Right atrium auricular region (tissue), 2 donors: ENCODE measurements at places on chromosomes 16 and 17.

DNA sequence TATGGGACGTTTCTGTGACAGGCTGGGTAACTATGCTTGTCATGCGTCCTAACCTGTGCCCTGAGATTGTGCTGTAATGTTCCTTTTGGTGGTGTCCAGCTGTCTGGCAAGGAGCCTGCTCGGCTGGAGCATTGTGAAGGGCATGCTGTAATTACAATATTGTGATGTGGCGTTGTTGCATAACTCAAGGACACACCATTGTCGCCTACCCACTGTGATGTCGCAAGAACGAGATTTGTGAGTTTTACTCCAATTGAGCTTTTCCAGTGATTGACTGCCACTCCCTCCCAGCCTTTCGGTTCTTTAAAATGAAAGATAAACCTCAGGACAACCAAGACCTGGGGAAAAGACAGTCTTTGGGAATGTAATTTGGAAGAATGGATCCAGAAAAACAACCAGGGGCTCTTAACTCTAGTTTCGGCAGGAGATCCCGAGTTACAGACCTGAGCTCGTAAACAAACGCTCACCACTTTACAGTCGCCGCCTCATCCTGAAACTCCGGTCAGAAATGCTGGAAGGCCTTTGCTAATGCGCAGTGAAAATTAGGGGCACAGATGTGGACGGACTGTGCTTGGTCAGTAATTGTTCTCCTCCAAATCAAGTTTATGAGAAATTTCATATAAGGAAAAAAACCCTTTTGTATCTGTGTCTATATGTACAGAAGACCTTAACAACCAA, 1.3 kb downstream of the ZNF750 start:
- peak; percentile 75 for DNase-seq
- H3K36me3 ChIP-seq: no peaks in the 10 kb centered on the region
- H3K27me3 ChIP-seq: no peaks in the 10 kb centered on the region
- H3K27ac ChIP-seq: peak overlapping the region; percentile 8
- no peaks in the 10 kb centered on the region for H3K4me1 ChIP-seq

- H3K27ac ChIP-seq: no peak overlapping the region
- no peak overlapping the region for H3K4me3 ChIP-seq
- H3K36me3 ChIP-seq: no peaks in the 10 kb centered on the region
- H3K27me3 ChIP-seq: no peaks in the 10 kb centered on the region
- H3K4me1 ChIP-seq: no peaks in the 10 kb centered on the region
These were observed 100.9 kb downstream of the C16orf95 start for GRCh38 chr16:87216148-87216840.

GRCh38 chr16:67265834-67266233, 13.5 kb upstream of the PLEKHG4 start:
- no peaks in the 10 kb centered on the region for H3K36me3 ChIP-seq
- no peaks in the 10 kb centered on the region for H3K27me3 ChIP-seq
- no peak for DNase-seq
- no peaks in the 10 kb centered on the region for H3K4me1 ChIP-seq

GRCh38 chr16:87855852-87856715, 13.2 kb downstream of the SLC7A5 start:
- no peaks in the 10 kb centered on the region for H3K4me1 ChIP-seq
- DNase-seq: peak; percentile 73
- H3K27ac ChIP-seq: peak overlapping the region; percentile 87
- H3K27me3 ChIP-seq: no peaks in the 10 kb centered on the region

DNA sequence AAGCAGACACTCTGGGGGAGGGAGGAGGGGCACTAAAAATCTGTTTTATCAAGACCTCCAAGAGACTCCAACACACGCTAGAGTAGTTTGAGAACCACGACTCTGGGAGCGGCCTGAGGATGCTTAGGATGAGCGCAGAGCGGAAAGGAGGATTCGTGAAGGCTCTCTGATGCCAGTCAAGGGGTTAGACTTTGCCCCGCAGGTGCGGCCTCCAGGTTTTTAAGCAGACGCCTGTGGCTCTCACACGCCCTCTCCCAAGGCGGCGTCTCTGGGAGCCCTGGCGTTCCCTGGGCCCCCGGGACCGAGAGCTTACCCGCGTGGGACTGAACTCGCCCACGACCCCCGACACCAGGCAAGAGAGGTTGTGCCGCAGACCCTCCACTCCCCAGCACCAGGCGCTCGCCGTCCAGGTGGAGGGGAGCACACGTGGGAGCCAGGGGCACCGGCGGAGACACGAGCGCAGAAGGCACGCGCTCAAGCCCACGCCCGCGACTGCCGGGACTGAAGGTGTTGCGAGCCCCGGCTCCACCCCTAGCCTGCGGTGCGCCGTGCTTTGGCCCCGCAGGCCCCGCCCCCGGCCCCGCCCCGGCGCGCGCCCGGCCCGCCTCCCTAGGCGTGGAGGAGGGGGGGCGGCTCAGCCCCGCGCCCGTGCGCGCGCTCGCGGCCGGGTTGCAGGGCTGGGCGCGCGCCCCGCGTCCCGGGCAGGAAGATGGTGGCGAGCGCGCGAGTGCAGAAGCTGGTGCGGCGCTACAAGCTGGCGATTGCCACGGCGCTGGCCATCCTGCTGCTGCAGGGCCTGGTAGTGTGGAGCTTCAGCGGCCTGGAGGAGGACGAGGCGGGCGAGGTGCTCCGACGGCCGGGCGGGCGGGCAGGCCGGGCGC, at the start of gene XYLT2:
Gene XYLT2, plus strand, starts transcription at position 695 of the 881 bp plus-strand sequence. Its CDS starts 15 bp downstream, at position 710.
- no peaks in the 10 kb centered on the region for H3K27me3 ChIP-seq
- H3K27ac ChIP-seq: peak within 1 kb of the TSS; percentile 74
- H3K4me3 ChIP-seq: peak within 1 kb of the TSS; percentile 90

DNA sequence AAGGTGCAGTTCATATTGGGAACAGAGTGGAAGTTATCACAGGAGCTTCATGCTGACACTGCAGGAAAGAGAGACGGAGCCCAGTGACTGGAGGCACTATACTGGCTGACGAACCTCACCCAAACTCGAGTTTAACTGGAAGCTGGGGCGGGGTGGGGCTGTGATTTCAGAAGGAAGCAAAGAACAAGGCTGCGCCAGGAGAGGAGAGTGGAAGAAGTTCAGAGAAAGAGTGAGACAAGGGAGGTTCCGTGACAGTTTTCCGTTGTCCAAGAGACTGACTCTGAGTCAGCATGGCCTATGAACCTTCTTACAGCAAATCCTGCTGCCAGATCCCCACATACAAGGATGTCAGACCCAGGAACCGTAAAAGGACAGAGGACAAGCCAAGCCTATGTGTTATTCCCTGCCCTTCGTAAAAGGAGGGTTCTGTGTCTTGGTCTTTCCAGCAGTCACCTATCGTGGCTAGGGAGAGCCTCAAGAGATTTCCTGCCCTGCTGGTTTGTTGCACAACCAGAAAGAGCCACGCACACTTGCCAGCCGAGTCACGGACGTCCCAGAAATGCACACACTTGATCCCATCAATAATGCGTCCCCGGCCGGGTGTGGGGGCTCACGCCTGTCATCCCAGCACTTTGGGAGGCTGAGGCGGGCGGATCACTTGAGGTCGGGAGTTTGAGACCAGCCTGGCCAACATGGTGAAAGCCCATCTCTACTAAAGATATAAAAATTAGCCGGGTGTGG, 5.1 kb downstream of the PITPNA start:
- peaks cover 5% of the 10 kb centered on the region for H3K36me3 ChIP-seq
- no peak overlapping the region for H3K27ac ChIP-seq
- no peak for DNase-seq
- H3K4me3 ChIP-seq: no peak overlapping the region

GRCh38 chr16:50879873-50880695, 138.2 kb downstream of the CYLD start:
- no peaks in the 10 kb centered on the region for H3K4me1 ChIP-seq
- no peaks in the 10 kb centered on the region for H3K36me3 ChIP-seq
- no peaks in the 10 kb centered on the region for H3K27me3 ChIP-seq
- no peak overlapping the region for H3K4me3 ChIP-seq
- no peak overlapping the region for H3K27ac ChIP-seq

DNA sequence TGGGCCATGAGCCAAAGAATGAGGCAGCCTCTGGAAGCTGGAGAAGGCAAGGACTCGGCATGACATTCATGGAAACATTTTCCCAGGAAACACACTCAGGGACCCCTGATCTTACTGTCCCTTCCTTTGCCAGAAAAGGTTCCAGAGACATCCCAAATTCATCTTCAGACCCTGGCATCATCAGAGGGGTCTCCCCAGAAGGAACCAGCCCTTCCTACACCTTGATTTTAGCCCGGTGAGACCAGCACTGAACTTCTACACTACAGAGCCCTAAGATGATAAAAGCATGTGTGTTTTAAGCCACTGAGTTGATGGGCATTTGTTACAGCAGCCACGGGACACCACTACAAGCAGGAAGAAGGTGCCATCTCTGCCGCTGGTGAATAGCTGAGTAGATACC, 262.3 kb downstream of the C16orf95 start:
- H3K4me3 ChIP-seq: no peak overlapping the region
- H3K27ac ChIP-seq: no peak overlapping the region
- no peaks in the 10 kb centered on the region for H3K36me3 ChIP-seq
- no peaks in the 10 kb centered on the region for H3K4me1 ChIP-seq

DNA sequence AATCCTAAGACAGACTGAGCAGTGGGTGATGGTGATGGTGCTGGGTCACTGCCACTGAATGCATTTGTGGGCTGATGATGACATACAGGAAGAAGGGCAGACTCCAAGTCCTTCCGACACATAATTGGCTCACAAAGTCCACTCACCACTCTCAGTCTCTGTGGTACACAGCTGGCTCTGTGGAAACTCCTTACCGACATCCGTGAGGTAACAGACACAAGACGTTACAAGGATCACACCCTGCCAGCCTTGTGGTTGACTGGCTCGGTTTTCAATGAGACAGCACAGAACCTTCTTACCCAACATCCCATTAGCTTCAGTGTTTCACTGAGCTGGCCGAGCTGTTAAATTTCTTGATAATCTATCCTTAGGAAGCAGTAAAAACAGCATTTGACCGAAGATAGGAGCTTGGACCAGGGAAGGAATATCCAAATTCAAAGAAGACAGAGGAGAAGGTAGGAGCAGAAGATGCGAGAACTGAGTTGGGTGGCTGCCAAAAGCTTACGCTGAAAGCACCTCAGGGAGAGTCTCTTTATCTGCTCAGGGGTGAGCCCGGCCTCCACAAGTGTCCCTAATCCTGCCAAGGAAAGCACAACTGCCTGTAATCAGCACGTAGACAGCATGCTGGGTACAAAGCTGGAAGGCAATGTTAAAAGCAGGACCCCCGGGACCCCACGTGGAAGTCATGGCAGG, 5.5 kb upstream of the MXRA7 start:
- H3K4me3 ChIP-seq: no peak overlapping the region
- H3K27me3 ChIP-seq: no peaks in the 10 kb centered on the region
- H3K36me3 ChIP-seq: peaks cover 79% of the 10 kb centered on the region
- DNase-seq: peak; percentile 95

GRCh38 chr16:69108064-69108904, 2.8 kb downstream of the HAS3 start:
- H3K27ac ChIP-seq: no peak overlapping the region
- no peaks in the 10 kb centered on the region for H3K4me1 ChIP-seq
- H3K27me3 ChIP-seq: no peaks in the 10 kb centered on the region
- DNase-seq: no peak

DNA sequence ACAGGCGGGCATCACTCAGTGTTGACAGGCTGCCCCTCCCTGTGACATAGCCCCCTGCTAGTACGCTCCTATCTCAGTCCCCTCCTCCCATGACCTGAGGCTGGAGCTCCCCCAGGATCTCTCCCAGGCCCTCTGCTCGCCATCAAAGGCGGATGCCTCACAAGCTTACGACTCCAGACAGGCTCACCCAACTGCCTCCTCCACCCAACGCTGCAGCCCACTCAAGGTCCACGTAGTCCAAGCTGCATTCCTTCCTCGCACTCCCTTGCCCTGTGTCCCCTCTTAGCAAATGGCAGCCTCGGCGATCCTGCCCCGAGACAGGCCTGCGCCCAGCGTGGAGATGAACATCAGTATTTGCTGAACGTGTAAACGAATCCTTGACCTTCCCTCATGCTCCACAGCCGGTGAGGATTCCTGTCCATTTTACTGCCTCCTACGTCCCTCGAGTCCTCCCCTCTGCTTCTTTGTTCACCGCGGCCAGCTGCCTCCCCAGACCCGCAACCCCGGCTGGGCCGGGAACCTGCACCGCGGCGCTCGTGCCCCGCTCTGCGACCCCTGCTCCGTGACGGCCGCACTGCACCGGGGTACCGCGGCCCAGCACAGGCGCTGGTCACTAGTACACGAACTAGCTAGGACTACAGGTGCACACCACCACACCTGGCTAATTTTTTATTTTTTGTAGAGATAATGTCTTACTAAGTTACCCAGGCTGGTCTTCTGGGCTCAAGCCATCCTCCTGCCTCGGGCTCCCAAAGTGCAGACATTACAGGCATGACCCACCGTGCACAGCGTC, 838 bp upstream of the TMEM97 start:
- peak overlapping the region; percentile 64 for H3K4me3 ChIP-seq
- no peaks in the 10 kb centered on the region for H3K36me3 ChIP-seq
- H3K4me1 ChIP-seq: no peaks in the 10 kb centered on the region
- H3K27me3 ChIP-seq: no peaks in the 10 kb centered on the region
- DNase-seq: no peak
- no peak overlapping the region for H3K27ac ChIP-seq

GRCh38 chr17:34443619-34444469, 80.8 kb upstream of the CCL1 start:
- no peaks in the 10 kb centered on the region for H3K4me1 ChIP-seq
- no peaks in the 10 kb centered on the region for H3K36me3 ChIP-seq
- H3K27ac ChIP-seq: no peak overlapping the region
- no peaks in the 10 kb centered on the region for H3K27me3 ChIP-seq
- no peak overlapping the region for H3K4me3 ChIP-seq
- no peak for DNase-seq

DNA sequence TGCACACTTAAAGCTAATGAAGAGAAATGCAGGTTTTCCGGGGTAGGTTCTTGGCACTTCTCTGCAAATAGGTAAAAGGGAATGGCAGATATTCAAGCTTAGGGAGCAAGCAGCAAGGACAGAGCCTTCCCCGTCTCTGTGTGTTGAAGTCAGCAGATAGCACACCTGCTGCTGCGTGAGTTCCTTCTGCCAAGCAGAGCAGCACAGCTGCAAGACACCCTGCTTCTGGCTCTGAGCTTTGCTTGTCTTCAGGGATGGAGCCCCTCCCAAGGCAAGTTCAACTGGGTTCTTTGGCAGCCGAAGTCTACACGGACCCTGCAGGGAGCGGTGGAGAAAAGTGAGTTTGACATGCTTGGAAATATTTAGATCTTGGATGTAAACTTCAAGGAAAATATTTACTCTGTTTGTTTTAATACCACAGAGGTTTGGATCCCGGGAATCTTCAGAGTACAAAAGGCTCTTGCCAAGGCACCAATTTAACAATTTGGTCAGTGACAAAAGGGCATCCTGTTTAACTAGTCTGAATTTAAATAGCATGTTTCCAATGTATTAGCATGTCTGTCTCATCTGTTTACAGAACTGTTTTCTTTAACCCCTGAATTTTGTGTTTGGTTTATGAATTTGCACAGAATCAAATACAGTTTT, 113.4 kb upstream of the KCNJ16 start:
- H3K27ac ChIP-seq: no peak overlapping the region
- no peaks in the 10 kb centered on the region for H3K27me3 ChIP-seq
- DNase-seq: no peak
- H3K36me3 ChIP-seq: no peaks in the 10 kb centered on the region

GRCh38 chr17:27579304-27579703, 51.7 kb upstream of the LGALS9 start:
- no peak overlapping the region for H3K4me3 ChIP-seq
- no peaks in the 10 kb centered on the region for H3K27me3 ChIP-seq
- no peaks in the 10 kb centered on the region for H3K4me1 ChIP-seq
- no peaks in the 10 kb centered on the region for H3K36me3 ChIP-seq
- no peak for DNase-seq
- H3K27ac ChIP-seq: no peak overlapping the region

GRCh38 chr17:10139577-10139976, 58.8 kb downstream of the GAS7 start:
- no peak for DNase-seq
- H3K27ac ChIP-seq: no peak overlapping the region
- H3K4me3 ChIP-seq: no peak overlapping the region
- no peaks in the 10 kb centered on the region for H3K4me1 ChIP-seq
- no peaks in the 10 kb centered on the region for H3K36me3 ChIP-seq
